ENCODE measurements at places on chromosomes 12 and 14. TPM values are rescaled to one million over a fixed set of nuclear protein-coding genes. Genes with fewer than 3 reads are reported as not detected.

- H3K27me3 ChIP-seq, result no peaks in the 10 kb centered on the region
- DNase-seq, result no peak
- H3K27ac ChIP-seq, result no peak overlapping the region
- no peaks in the 10 kb centered on the region for H3K36me3 ChIP-seq
- no peak overlapping the region for H3K4me3 ChIP-seq
Observed at GRCh38 chr14:91390165-91390778, 27.3 kb downstream of the CCDC88C start.

Gene BCL2L2
- 57.6 TPM for total RNA-seq

DNA sequence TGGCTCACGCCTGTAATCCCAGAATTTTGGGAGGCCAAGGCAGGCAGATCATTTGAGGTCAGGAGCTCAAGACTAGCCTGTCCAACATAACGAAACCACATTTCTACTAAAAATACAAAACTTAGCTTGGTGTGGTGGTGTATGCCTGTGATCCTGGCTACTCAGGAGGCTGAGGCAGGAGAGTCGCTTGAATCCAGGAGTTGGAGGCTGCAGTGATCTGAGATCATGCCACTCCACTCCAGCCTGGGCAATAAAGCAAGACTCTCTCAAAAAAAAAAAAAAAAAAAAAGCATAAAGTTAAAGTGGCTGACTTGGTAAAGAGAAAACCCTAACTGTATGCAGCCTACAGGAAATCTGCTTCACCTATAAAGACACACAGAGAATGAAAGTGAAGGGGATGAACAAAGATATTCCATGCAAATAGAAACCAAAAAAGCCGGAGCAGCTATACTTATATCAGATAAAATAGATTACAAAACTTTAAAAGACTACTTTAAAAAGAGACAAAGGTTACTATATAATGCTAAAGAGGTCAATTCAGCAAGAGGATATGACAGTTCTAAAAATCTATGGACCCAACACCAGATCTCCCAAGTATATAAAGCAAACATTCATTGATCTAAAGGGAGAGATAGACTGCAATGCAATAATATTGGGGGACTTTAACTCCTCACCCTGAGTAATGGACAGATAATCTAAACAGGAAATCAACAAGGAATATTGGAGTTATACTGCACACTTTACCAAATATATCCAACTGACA lies 4.1 kb downstream of the CLEC2B start:
- no peak for DNase-seq
- H3K27ac ChIP-seq, result peak overlapping the region; percentile 12
- H3K4me1 ChIP-seq, result no peaks in the 10 kb centered on the region
- no peaks in the 10 kb centered on the region for H3K27me3 ChIP-seq

DNA sequence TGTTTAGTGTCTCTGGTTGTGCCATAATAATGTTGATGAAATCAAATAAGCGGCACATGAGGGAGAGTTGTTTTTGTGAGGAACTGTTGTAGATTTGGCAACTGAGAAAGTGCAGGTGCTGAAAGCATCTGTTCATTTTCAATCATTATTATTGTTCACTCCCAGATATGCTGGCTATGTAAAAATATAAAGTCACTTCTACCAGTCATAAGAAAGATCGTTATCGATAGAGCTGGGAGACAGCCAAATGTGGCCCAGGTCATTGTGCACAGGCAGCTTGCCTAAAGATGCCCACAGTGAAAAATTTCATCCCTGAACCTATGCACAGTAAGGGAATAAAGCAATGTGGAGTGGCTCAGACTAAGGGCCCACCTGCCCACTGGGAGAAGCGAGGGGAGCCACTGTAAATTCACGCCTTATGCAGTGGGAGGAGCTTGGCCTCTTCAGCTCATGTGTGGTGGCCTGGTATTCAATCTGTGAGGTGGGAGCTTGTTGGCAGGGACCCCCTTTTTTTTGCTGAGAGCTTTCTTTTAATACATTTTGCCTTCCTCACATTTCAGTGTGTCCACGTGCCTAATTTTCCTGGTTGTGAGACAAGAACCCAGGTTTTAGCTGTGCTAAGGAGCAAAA lies 1490.8 kb upstream of the TMEM132C start:
- H3K36me3 ChIP-seq, result no peaks in the 10 kb centered on the region
- no peaks in the 10 kb centered on the region for H3K4me1 ChIP-seq
- no peaks in the 10 kb centered on the region for H3K27me3 ChIP-seq
- DNase-seq, result no peak
- no peak overlapping the region for H3K4me3 ChIP-seq
